Activated T-helper 1 cell treated with Interleukin-2 at 50 U/mL for 16 hours (primary cell): ENCODE measurements at places on chromosomes 11 and 22.

DNA sequence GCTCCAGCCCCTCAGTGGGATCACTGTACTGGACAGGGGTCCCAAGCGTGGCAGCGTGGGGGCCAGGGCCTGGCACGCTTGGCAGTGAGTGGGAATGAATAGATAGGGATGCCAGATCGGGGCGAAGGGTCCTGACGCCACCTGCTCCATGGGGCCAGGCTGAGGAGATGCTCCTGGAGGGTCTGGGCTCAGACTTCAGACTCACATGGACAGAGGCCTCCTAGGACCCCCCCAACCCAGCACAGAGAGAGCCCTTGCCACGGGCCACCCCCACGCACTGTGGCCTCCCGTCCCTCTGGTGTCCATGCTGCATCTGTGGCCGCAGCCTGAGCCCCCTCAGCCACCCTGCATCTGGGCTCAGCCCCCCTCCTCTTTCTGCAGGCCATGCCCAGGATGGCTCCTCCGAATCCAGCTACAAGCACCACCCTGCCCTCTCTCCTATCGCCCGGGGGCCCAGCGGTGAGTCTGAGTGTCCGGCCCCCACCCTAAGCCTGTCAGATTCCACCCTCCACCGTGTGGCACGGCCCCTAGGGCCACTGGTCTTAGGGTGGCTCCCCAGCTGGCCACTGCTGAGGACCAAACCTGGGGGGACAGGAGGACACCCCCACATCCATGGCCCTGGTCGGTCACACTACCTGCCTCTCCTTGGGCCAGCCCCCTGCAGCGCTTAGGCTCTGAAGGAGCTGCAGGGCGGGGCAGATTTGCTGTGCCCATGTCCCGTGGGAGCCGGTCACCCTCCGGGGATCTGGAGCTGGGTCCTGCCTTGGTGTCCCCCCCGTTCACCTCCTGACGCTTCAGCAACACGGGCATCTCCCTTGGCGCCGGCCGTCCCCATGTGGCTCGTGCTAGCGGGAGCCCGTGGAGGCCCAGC, 2.7 kb downstream of the MUC5AC start:
- no peak for DNase-seq

DNA sequence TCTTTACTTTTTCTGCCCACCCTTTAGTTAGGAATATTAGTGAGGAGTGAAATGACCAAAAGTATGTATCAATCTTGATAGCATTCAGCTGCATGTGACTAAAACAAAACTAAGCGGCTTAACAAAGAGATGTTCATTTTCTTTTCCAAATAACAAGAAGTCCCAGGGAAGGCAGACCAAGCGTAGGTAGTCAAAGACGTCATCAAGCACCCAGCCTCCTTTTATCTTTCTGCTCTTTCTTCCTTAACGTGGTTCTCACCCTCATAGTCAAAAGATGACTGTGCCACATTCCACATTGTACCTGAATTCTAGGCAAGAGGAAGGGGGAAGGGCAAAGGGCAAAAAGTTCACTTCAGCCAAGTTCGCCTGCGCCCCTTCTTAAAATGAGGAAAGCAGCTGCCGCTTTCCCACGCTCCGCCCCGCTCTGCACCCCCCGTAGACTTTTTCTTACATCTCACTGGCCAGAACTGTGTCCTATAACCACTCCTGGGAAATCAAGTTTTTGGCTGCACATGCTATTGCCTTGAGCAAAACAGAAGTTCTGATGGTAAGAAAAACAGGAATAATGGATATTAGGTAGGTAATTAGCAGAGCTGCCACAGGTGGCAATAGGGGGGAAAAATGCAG, 14.6 kb upstream of the PGM2L1 start:
- no peak for DNase-seq

- no peak for DNase-seq
Observed at GRCh38 chr11:72534371-72535193, 100.3 kb upstream of the CLPB start.

DNA sequence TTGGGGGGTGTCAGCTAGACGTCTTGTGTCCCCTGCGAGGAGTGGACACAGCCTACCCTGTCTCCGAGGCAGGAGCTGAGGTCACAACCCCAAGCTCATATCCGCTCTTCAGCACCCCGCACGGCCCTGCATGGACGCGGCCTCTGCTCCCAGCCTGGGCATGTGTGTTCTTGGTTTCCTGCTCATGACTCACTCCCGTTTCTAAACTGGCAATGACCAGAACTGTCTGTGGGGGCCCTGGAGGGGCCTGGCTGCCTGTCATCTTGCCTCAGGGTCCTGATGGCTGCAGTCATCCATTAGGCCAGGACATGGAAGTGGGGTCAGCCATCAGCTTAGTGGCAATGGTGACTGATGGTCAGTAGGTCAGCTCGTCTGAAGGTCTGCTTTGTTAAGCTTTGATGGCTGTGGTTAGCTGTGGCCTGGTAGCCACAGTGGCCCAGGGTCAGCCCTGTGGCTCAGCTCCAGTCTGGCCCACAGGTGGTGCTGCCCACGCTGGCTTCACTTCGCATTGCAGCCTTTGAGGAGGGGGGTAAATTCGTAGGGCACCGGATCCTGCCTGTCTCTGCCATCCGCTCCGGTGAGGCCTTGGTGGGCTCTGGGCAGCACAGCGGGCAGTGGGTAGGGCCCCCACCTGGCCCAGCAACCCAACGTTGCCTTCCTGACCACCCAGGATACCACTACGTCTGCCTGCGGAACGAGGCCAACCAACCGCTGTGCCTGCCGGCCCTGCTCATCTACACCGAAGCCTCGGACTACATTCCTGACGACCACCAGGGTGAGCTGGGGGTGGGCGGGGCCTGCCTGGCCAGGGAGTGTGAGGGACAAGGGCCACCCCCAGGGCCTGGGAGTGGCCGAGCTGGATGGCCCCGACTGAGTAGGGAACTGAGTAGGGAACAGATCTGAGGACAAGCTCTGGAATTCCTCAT, 12.0 kb downstream of the PLCB3 start:
- DNase-seq: no peak

- no peak for DNase-seq
Observed at GRCh38 chr22:41397143-41397811, 15.5 kb downstream of the TEF start.

GRCh38 chr11:124340142-124340447, 20.1 kb upstream of the OR8D2 start:
- no peak for DNase-seq

DNA sequence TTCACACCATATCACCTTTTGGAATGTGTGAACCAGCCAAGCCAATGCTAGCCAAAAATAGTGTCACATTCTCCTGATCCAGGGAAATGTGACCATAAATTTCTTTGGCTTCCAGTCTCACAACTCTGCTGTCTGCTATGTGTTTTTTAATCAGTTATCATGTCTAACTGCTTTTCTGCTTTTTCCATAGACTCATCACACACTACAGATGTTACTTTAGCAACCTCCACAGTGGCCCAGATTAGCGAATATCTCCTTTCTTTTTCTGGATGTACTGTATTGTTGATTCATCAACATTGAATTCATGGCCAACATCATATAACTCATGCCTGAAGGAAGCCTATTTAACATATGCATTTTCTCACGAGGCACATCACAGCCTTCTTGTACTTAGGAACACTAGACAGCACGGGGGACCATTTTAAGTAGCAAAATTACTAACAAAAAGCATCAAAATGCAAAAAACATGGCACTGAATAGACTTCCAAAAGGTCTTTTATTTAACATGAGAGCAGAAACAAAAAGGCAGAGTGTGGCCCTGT, 73.1 kb upstream of the POU2AF2 start:
- no peak for DNase-seq

DNA sequence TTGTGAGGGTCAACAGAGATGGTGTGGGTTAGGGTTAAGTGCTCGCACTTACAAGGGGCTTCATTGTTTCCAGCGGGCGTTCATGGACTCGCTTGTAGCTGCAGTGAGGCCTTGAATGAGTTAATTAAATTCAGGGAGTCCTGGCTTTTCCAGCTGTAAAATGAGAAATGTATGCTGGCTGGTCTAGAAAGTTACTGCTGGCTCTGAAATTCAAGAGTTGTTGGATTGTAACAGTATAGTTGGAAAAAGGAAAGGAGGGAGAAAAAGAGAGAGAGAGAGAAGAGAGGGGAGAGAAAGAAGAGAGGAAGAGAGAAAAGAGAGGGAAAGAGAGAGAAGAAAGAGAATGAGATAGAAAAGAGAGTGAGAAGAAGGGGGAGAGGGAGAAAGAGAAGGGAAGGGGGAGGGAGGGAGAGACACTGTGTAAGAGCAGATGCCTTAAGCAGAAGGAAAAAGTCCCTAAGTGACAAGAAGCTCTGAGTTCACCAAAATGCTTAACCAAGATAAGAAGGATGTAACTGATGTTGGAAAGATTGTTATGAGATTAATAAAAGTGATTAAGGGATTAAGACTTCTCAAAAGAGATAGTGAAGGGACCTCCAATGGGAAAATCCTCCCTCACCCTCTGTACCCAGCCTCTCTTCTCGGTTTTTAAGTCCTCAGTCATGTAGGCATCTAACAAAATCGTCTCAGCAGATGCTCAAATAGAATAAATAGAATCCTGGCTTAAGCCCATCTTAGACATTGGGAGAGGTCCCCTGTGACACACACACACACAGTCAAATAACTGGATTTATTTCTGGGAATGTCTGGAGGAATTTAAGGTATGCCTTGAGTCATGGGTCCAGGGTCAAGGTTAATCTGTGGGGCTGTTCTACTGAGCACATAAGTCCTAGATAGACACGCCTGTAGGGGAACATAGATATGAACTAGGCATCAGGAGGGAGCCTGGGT, 477.9 kb downstream of the MIAT start:
- DNase-seq: no peak

GRCh38 chr22:45522462-45522861, 19.8 kb downstream of the FBLN1 start:
- DNase-seq: no peak

- no peak for DNase-seq
Observed at GRCh38 chr22:26139310-26139709, 30.0 kb upstream of the SEZ6L start.

GRCh38 chr11:77502346-77502905, 28.5 kb upstream of the PAK1 start:
- no peak for DNase-seq

GRCh38 chr11:85821636-85822035, 10.7 kb upstream of the SYTL2 start:
- no peak for DNase-seq

- DNase-seq: no peak
Observed at GRCh38 chr11:47913529-47914244, 65.5 kb upstream of the NUP160 start.

DNA sequence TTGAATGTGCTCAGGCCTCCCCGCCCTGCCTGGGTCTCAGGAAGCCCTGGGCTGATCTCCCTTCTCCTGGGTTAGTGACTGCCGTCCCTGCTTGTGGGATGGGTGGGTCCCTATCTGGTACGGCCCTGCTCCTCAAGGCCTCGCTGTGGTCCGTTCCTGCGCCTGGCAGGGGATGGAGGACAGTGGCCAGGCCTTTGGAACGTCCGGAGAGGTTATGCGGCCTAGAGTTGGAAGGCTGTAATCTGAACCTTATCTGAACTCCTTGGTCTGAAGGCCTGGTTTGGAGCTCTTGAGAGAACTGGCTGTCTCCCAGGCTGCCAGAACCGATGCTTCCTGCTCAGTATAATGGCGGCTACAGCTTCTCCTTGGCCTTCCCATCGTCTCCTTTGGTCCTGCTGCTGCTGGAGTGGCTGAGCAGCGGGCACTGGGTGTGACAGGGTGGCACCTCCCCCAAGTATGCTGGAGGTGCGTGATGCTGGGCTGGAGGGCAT, 72.8 kb downstream of the FLI1 start:
- no peak for DNase-seq

- DNase-seq: no peak
Observed at GRCh38 chr11:106159836-106160235, 82.4 kb downstream of the AASDHPPT start.

DNA sequence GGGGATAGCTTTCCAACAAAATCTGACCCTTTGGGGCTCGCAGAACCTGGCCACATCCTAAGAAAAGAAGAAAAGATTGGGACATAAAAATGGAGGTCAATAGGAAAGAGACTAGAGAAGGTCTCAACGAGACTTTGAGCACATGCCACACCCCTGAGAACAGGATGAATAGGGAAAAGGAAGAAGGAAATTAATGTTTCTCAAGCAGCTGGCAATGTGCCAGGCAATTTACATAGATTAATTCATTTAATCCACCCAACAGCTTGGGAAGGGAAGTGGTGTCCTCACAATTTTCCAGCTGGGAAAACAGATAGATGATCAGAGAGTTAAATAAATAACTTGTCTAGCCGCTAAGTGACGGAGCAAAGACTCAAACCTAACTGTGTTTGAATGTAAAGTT, 50.7 kb downstream of the PAMR1 start:
- no peak for DNase-seq

DNA sequence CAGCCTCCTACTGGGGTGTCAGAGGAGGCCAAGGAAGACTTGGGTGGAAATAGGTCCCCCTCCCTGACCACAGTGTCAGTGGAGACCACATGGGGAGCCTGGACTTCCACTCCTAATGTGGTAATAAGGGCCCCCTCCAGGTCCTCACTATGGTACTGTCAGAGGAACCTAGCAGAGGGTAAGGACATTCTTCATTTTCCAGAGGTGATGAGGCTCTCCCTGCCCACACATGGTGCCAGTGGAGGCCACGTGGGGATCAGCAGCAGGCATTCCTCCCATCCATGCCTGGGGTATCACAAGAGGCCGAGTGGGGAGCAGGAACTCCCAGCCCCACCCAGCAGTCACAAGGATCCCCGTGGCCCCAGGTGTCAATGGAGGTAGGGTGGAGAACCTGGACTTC, 6.5 kb upstream of the CLDN5 start:
- no peak for DNase-seq

- DNase-seq: no peak
Observed at GRCh38 chr11:112166562-112166961, 610 bp upstream of the TEX12 start.

DNA sequence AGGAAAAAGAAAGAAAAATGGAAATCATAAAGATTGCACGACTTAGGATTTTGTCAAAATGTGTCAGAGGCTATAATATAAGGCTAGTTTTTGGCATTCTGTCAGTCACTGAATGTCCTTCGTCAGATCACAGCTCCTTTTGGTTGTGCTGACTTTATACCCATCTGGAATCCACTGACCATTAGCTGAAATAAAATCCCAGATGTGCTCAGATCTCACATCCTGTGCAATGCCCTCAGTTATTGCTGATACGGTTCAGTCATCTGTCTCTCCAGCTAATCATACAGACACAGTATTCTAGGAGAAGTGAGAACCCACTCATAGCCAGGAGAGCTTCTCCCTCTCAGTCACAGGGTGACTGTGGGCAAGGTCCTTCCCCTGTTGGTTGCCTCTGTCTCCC, 11.5 kb downstream of the CD44 start:
- DNase-seq: no peak

DNA sequence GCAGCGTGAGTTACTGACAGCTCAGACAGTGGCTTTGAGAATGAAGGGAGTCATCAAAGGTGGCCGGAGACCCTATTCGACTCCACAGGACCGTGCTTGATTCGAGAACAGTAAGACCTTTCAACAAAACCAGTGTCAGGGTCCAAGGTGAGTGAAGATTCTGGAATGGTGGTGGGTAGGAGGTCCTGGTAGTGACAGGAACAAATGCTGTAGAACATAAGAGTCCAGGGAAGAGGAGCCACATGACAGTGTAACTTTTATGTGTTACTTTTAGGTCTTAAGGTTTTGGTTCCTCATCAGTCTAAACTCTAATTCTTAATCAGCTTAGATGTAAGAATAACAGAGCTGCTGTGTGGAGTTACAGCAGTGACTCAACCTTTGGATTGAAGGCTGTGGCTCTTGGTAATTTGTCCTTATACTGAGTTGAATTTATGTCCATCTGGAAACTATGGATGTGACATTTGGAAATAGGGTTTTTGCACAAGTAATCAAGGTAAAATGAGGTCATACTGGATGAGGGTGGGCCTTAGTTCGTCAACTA, 1.8 kb downstream of the TBC1D22A start:
- no peak for DNase-seq

- no peak for DNase-seq
Observed at GRCh38 chr11:130078080-130078479, 8.4 kb downstream of the APLP2 start.

- DNase-seq: no peak
Observed at GRCh38 chr11:7511401-7511800, 2.4 kb upstream of the PPFIBP2 start.
